NCI-H2029 treated with DMSO at 0.1 percent for 48 hours (cell line): ENCODE measurements at places on chromosomes 6 and 20.

GRCh38 chr6:43275801-43276576 lies 22.1 kb upstream of the SLC22A7 start:
- DNase-seq: no peak

DNA sequence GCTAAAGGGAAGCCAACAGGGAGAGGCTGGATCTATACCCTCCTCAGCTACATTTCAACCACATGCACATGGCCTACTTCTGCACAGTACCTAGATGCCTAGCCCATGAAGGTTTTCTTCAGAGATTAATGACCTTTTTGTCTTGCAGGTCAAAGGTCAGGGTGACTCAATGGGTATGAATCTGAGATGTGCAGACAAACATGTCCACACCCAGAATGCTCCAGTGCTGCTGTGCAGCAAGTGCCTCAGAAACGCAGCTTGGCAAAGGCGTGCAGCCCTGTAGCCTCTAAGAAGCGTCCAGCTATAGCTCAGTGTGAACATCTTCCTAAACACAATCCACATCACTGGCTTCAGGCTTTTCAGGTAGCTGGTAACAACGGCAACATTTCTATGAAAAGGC lies 24.4 kb downstream of the MAP1LC3A start:
- no peak for DNase-seq

GRCh38 chr20:25285091-25285647 lies 37.3 kb downstream of the PYGB start:
- DNase-seq: no peak

GRCh38 chr6:7546020-7546369 lies 4.5 kb downstream of the DSP start:
- no peak for DNase-seq

DNA sequence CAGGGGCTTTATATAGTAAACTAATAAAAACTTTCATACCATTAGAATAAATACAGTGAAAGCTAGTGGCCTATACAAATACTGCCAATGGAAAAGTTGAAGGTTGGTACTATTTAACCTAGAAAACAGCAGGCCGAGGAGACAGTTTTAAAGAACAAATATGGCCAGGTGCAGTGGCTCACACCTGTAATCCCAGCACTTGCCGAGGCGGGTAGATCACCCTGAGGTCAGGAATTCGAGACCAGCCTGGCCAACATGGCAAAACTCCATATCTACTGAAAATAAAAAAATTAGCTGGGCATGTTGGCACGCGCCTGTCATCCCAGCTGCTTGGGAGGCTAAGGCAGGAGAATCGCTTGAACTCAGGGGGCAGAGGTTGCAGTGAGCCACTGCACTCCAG lies 24.8 kb downstream of the GLYATL3 start:
- no peak for DNase-seq

DNA sequence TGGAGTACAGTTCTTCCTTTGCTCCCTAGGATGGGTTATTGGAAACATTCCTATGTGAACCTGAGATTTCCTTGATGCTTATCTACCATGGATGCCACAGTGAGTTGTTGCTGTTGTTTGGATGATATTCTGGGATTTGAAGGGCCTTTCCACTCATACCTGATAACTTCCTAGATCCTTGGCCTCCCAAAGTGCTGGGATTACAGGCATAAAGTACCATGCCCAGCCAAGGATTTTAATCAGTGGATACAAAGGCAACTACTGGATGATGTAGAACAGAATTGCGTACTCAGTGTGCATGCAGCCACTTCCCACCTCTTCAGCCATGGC lies 20.0 kb downstream of the PPP1R16B start:
- DNase-seq: no peak

GRCh38 chr6:139663996-139664395 lies 289.5 kb upstream of the CITED2 start:
- DNase-seq: no peak

- DNase-seq: no peak
These were observed 244.4 kb downstream of the LRFN2 start for GRCh38 chr6:40342723-40343122.

DNA sequence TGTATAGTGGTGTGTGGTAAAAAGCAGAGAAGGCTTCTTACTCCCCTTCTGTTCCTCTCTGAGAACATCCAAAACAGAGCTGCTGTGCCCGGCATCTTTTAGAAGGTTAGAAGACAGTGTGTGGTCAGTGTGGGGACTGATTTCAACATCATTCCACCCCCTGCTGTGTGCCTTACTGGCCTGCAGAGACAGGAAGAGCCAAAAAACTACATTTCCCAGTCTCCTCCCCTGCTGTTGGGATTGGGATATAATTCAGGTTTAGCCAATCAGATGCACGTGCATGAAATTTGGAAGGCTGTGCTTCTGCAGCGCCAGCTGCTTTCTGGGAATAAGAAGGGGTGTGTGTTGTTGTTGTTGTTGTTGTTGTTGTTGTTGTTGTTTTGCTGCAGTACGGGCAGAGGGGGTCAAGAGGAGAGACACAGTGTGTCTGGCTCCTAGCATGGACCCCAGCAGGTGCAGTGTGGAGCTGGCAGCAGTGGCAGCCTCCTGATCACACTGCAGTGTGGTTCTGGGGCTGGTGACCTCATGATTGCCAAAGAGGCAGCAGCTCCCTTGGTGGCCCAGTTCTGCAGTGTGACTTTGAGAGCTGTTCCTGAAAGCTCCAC lies 74.7 kb downstream of the MRPL14 start:
- no peak for DNase-seq

- peak; percentile 20 for DNase-seq
These were observed 16.8 kb downstream of the DAAM2 start for GRCh38 chr6:39808964-39809363.

GRCh38 chr6:11244387-11245126 lies 12.1 kb upstream of the NEDD9 start:
- no peak for DNase-seq

DNA sequence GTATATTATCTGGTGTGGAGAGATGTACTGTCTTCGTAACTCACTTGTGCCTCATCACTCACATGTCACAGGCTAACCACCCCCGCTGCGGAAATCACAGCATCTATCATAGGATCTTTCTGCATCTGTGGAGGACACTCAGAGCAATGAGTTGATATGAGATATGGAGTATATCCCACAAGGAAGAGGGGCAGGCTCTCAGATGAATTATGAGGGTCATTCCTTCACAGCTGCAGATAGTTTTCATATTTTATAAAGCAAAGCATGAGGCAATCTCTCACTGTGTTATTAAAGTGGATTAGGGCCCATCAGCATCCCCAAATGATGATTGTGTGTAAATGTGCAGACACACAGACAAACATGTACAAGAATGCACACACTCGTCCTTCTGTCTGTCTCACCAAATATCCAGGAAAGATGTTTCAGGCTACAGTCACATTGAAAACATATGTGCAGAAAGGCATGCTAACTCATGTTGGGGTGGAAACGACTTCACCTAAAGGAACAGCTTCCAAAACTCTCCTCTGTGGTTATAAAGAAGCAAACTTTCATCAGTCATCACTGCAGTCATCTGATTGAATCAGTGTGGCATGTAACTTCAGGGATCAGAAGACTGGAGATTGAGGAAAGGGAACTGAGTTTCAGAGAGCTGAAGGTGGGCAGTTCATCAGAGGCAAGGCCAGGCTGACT lies 164.7 kb downstream of the FOXC1 start:
- DNase-seq: no peak

DNA sequence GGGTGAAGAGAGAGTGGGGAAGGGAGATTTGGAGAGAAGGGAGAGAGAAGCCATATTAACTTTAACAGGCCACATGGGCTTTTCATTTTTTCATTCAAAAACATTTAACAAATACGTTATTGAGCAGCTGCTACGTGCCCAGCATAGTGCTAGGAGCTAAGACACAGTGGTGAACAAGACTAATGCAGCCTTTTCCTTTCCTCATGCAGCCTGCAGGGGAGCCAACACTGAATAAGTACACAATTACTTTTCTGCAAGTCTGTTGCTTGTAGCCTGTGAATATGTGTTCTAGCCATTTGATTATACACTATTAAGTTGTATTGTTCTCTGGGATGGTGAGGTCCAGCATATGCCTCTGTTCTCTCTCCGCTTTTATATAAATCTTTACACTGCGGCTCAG lies 1.9 kb upstream of the BLOC1S5 start:
- DNase-seq: no peak

GRCh38 chr20:53281557-53282117 lies 309.5 kb downstream of the TSHZ2 start:
- no peak for DNase-seq

DNA sequence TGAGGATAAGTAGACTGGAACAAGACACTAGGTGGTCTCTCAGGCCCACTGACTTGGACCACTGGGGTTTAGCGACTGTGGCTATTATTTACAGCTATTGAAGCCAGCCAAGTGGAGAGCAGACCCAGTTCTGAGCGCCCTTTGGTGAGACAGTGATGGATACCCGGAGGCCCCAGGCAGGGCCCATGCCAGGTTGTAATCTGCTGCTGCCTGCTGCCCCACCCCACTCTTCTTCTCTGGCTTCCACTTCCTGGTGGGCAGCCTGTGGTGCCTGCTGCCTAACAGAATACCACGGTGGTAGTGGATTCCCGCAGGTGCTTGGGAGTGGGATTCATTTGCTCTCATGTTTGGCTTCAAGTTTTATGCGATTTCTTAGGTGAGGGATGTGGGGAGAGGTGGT lies 570 bp downstream of the RAB44 start:
- no peak for DNase-seq

DNA sequence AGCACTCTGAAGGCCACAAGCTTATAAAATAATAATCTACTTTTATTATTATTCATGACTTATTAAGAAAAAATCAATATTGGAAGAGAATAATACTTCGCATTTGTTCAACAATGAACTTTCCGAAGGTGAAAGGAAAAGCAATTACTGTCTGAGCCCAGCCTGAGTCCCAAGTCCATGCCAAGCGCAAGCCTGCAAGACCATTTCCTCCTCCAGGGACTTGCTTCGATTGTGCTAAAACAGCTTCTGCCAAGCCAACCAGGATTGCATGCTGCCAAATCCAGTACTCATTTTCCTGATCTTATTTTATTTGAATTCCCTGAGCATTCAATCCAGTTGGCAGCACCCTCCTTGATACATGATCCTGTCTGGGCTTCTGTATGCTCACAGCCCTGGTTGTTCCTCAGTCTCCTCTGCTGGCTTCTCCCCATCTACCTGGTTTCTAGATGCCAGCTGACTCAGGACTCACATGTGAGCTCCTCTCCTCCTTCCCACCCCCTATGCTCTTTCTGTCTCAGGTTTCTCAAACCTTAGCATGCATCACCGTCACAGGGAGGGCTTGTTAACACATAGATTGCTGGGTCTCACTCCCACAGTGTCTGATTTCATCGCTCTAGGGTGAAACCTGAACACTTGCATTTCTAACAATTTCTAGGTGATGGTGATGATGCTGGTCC lies 55.9 kb upstream of the PSMF1 start:
- peak; percentile 37 for DNase-seq

DNA sequence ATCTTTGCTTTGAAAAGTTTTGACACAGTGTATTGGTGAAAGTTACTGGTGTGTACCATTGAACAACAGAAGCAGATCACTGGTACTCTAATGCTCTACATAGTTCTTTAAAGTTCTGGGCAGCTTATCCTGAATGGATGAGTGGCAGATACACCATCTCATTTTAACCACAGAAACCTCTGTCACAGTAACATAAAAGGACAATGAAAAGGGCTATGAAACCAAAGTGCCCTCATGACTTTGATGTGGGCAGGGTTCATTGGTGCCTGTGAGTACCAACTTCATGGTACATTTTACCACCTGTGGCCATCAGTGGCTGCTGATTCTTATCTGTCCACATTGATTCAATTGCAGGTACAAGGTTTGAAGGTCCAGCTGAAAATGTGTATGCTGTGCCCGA lies 285.7 kb upstream of the PREP start:
- no peak for DNase-seq

DNA sequence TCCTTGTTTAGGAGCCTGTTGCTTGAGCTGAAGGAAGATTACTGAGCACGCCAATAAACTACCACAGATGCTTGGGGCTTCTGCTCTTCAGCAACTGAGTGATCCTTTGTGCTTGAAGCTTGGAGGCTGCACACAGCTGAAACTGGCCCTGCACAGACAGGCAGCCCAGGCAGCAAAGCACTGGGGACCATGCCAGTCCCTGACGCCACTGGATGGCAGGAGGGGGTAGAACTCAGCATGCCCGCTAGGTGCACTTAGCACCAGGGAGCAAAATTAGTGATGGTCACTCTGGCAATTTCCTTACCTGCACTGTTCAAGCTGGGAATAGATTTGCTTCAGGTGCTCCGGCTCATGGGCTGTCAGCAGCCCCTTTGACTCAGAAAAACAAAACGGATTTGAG lies 91.5 kb downstream of the FAM50B start:
- no peak for DNase-seq

DNA sequence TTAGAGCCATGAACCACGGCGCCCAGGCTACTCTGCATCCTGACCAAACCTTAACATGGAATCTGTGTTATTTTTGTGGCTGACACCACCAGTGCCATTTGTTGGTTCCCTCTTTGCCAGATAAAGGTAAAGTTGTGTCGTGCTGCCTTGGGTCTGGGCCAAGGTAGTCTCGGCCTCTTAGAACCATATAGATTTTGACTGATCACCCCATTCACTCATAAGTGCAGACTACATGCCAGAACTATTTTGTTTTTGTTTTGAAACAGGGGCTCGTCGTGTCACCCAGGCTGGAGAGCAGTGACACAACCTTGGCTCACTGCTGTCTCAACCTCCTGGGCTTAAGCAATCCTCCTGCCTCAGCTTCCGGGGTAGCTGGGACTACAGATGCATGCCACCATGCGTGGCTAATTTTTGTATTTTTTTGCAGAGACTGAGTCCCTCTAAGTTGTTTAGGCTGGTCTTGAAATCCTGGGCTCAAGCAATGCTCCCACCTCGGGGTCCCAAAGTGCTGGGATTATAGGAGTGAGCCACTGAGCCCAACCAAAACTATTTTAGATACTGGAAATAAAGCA lies 19.2 kb upstream of the RIPOR3 start:
- DNase-seq: no peak

DNA sequence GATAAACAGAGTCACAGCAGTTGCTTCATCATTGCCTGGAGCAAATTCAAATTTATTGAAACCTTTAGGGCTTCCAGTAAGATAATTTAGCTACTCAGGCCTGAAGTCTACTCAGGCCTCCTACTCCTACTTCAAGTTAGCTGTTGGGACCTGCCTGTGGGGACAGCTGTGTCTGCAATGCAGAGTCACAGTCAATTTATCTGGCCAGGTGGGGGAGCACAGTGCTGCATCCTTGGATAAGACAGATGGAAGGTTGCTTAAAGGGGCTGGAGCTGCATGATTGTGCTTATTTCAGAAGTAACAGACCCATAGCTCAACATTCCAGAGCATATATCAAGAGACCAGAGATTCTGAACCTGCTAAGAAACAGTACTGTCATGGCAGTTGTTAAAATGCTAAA lies 932.1 kb downstream of the QKI start:
- DNase-seq: no peak

- peak; percentile 71 for DNase-seq
These were observed 9.9 kb downstream of the BCL2L1 start for GRCh38 chr20:31712564-31713311.
